Non-pigmented ciliary epithelial cell (primary cell): ENCODE measurements at places on chromosomes 3 and 15.

DNA sequence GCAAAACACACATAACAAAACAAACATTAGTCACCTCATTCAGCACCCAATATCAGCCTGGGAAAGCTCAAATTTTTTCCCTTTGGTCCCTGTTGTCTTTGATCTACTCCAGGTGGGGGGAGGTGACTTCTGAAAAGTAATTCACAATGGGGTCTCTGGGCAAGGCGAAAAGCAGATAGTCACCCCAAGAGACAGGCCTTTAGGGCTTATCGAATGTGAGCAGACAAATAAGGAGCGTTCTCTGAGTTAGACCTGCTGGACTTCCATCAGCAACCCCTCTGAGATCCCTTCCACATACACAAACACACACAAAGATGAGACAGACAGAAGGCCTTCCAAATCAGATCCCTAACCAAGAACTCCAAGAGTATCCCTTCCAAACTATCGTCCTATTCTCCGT, 171.0 kb upstream of the SMAD3 start:
- no peak for DNase-seq

- no peak for DNase-seq
These were observed 35.9 kb upstream of the MYH15 start for GRCh38 chr3:108546247-108546646.

DNA sequence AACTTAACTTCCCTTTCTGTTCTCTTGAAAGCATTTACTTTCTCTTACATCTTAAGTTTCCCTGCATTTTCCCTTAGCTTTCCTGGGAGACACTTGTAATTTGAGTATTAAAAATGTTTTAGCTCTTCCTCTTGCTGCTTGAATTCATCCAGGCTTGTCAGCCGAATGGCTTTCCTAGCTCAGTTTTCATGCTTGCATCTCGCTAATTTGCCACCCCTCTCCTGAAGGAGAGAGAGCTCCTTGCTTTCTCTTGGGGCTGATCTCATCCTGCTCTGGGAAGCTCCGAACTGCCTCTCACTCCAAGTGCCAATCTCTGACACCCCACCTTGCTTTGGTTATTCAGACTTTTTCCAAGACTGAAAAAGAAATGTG, 374.6 kb upstream of the TBL1XR1 start:
- DNase-seq, result no peak

DNA sequence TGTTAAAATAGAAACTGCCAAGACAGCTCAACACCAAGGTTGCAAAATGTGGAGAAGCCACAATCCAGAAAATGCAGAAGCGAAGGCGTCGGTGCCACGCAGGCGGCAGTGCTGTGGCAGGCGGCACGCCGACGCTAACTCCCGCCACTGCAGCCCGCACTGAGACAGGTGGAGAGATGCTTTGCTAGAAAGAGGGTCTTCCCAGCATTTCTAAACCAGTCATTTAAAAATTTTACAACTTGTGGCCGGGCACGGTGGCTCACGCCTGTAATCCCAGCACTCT, 23.2 kb downstream of the CYFIP1 start:
- no peak for DNase-seq

GRCh38 chr15:90665288-90666134, 51.6 kb upstream of the BLM start:
- no peak for DNase-seq

DNA sequence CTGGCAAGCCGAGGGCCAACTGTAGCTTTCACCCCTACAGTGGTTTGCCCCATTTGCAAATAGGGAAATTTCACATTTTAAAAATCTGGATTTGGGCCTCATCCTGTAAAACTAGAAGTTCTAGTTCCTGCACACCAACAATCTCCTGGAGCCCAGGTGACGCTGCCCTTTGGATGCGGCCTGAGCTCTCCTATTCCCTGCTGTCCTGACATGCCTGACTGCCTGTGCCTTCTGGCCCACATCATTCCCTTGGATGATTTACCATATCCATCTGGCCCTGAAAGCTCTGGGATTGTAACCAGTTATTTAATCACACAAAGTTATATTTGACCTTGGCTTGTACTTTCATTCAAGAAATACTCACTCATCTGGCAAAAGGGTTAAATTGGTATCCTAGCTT, 272.3 kb downstream of the ARRDC4 start:
- DNase-seq, result no peak

- no peak for DNase-seq
These were observed 81.9 kb downstream of the FAM43A start for GRCh38 chr3:194767446-194768207.

DNA sequence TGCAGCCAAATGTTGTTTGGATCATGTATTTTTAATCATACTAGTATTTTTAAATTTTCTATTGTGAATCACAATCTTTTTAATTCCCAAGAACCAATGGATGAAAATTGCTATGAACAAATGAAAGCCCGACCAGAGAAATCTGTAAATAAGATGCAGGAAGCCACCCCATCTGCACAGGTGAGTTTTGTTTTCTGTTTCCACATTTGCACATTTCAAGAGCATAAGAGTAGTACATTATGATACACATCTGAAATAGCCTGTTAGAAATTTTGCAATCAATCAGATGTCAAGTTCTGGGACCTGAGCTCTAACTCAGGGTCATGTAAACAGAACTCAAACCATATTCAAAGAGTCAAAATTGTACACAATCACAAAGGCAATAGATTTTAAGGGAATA, 26.5 kb downstream of the TRAT1 start:
- no peak for DNase-seq

DNA sequence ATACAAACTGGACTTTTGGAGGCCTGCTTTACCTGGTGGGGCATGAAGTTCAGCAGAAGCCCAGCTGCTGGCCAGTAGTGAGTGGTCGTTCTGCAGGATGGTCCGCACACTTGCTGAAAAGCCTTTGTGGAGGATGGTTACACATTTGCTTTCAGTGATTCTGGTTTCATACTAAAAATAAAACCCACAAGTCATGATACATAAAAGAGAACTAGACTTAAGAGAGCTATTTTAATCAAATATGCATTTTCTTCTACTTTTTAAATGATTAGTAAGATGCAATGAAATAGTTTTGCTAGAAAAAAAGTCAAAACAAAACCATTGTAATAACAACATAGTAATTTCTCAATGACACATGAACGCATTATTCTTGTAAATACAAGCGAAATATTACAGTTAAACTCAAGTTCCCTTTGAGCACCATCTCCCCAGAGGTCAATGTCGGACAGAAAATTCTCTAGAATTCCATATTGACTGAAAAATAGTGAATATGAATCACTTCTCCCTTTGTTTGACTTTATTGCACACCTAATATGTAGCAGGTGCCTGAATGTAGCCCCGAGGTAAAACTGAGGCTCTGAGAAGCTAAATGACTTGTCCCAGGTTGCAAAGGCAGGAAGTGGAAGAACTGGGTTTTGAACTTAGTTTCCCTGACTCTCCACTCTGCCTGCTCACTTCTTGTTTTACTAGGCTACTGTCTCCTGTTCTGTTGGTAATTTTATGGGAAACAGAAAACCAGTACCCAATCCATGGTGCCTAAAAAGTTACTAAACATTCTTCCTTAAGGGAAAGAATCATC, 8.3 kb downstream of the IL5RA start:
- no peak for DNase-seq

DNA sequence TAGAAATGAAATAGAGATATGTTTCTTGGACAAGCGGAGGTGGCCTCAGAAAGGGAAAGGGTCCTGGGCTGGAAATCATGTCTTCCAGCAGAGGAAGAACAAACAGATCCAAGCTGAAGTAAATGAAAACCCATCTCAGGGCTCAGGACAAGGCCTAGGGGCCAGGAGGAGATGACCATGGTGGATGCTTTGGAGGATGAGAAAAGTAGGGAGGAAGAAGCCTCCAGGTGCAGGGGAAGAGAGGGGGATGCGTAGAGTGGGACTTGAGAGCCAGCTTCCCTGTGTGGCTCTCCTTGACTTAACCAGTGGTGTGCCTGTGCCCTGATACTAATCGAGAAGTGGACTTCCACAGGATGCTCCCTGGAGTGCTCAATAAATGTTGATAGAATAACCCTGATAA, 203.2 kb downstream of the FAM43A start:
- no peak for DNase-seq

DNA sequence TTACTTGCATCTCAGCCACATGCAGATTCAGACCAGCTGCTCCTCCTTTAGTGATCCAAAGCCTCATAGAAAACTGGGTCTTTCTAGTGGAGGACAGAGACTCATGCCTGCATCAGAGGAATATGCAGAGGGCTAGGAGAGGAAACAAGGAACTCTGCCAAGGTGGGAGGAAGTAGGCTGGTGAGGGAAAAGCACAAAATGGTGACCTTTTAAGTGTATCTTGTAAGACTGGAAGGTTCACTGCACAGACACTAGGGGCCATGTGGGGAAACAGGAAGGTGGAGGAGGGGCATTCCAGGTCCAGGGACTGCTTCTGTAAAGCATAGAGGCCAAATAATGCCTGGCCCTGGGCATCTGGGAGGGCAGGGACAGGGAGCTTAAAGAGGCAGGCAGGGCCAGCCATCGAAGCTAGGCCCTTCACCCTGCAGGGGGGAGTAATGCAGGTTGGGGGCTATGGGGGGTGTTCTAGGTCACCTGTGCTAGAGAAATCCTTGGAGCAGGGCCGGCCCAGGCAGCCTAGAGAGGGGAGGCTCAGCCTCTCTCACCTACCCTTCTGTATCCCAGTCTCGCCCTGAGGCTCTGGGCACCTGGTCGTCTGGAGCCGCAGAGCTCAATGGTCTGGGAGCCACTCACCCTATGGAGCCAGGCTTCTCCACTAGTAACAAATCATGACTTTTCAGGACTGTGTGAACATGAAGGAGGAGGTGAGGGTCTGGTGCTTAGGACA, 117.7 kb downstream of the DNAJB8 start:
- DNase-seq, result no peak
